ENCODE measurements at places on chromosomes 7 and 10.

GRCh38 chr7:102897211-102897631, 15.6 kb upstream of the LRRC17 start:
- DNase-seq, result no peak

- DNase-seq, result no peak
Observed at GRCh38 chr10:122404576-122404975, 30.1 kb downstream of the PLEKHA1 start.

DNA sequence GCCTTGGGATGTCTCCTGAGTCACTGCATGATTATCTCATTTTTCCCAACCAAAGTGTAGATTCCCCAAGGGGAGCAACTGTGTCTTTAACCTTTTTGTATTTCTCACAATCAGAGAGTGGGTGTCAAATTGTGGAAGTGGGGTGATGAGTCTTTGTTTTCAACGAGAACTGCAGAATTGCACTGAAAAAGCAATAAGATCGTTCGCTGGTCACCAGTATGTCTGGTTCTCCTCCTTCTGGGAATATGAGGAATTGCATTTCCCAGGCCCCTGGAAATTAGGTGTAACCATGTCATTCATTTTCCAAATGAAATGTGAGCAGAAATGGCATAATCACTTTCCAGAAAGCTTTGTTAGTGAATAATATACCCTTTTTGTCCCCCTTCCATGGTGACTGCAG, 326.9 kb downstream of the GPAM start:
- no peak for DNase-seq

- no peak for DNase-seq
Observed at GRCh38 chr10:44398271-44398670, 13.4 kb upstream of the CXCL12 start.

- DNase-seq, result no peak
Observed at GRCh38 chr7:87083865-87084519, 24.5 kb upstream of the ELAPOR2 start.

DNA sequence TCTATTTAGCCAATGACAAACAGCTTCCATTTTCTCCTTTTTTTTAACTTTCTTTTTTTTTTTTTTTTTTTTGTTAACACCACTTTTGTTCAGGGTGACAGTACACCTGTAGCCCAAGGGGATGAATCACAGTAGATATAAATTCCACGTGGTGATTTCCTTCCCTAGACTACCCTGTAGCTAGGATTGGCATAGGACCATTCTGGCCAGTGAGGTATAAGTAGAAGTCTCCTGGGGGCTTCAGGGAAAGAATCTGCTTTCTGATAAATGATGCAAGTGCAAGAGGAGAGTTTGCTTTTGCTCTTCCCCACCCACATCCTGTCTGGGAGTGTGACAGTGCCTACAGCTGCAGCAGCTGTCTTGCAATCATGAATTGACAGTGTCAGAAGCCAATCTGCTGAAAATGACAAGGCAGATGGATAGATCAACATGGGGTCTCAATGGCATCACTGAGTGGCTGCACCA, 63.2 kb upstream of the TOMM7 start:
- no peak for DNase-seq

DNA sequence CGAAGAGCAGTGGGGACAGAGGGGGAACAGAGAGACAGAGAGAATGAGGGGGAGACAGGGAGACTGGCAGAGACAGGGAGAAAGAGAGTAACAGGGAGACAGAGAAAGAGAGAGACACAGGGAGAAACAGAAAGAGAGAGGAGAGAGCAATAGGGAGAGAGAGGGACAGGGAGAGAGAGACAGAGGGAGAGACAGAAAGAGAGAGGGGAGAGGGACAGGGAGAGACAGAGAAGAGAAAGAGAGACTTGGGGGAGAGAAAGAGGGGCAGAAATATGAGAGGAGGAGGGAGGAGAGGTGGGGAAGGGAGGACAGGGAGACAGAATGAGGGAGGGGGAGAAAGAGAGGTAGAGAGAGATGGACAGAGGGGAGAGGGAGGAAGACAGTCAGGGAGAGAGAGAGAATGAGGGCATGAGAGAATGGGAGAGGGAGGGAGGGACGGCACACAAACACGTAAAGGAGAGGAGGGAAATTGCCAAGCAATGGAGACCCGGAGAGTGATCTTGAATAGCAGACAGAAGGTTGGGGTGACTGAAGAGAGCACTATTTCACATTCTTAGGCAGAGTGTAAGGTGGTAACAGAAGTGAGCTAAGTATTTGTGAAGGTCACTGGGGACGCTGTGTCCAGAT, 33.3 kb upstream of the KCNMA1 start:
- no peak for DNase-seq

- DNase-seq, result no peak
Observed at GRCh38 chr10:71531485-71532446, 135.0 kb downstream of the CDH23 start.

DNA sequence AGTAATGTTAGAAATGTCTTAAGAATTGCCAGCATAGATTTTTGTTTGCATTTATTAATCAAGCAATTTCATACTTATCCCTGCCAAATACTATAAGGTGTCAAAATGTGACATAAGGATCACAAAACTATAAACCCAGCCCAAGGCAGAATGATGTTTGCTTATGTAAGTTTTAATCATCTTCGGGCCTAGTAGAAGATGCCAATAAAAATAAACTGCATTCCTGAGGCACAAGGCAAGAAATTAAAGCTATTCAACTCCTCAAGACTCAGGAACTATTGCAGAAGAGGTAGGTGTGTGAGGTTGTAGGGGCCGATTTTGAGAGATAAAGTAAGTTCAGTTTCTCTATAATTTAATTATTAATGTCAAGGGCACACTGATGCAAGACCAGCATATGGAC, 189.4 kb upstream of the AHR start:
- no peak for DNase-seq

DNA sequence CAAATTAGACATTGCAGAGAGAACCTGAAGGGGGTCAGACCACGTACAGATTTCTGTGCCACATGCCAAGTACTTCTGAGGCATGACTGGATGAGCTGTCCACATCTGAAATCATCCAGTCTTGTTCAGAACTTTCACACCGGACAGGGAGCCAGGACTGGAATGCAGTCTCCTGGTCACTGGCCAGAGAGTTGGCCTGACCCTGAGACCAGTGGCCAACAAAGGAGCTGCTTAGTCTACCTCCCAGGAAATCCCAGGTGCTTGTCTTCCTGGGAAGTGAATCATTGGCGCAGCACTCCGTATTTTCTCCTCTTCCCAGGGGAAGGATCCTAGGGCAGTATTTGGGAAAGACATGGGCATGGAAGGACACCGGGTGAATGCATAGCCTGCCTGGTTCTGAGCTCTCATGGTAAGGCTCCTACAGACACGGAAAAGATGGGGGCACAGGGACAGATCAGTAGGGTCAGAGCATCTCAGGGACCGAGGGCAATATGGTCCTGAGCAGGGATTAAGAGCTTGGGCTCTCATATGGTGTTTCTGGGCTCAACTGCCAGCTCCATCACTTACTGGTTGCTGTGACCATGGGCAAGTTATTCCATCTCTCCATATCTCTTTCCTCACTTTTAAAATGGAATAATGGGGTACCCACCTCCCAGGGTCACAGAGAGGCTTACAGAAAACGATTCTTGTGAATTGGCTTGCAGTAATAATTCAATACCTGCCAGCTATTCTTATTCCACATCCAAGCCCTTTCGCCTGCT, 1.3 kb upstream of the SCD start:
- no peak for DNase-seq

DNA sequence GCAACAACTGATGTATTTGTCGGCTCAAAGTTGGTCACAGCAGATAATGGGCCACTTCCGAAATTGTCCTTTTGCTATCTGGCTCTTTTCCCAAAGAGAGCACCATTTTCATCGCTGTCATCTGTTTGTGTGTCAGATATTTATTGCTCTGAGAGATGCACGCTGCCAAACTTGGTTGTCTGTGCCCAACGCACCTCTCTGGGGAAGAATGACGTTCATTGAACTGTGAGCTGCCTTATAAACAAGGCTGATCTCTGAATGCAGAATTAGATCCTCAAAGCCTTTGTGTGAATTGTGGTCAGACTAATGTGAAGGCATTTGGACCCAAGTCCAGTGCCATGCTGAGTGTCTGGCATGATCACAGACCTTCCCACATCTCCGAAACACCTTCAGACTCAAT, 174.7 kb upstream of the LYZL1 start:
- no peak for DNase-seq

GRCh38 chr10:3740157-3740871, 44.7 kb downstream of the KLF6 start:
- no peak for DNase-seq

GRCh38 chr7:157662981-157663716, 326.3 kb downstream of the DNAJB6 start:
- no peak for DNase-seq

- no peak for DNase-seq
Observed at GRCh38 chr7:44460325-44460724, 30.1 kb downstream of the NUDCD3 start.

- no peak for DNase-seq
Observed at GRCh38 chr10:129233351-129234148, 233.5 kb upstream of the MGMT start.

DNA sequence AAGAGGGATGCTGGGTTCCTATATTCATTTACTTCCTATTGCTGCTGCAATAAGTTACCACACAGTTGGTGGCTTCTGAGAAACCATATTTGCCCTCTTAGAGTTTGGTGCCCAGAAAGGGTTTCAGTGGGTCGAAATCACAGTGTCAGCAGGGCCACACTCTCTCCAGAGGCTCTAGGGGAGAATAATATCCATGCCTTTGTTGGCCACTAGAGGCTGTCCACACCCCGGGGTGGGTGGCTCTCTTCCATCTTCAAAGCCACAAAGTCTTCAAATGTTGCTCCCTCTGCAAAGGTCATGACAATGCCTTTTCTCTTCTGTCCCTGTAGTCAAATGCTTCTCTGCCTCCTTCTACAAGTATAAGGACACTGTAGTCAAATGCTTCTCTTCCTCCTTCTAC, 989.4 kb downstream of the CCSER2 start:
- DNase-seq, result no peak

DNA sequence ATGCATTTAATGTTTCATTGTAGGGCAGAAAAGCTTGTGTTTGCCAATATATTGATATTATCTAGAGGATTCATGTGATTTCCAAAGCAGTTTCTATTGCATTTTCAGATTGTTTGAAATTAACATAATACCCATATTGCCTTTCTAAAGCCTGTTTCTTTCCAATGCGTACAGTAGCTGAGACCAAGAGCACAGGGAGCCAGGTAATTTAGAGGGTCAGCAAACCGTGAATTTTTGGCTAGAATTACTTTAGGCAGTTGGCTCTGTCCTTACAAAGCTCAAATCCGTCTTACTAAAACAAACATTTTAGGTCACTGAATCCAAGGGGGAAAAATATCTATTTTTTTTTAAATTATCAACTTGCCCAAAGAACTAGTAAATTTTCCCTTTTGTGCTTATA, 604.9 kb upstream of the ADARB2 start:
- no peak for DNase-seq

GRCh38 chr10:77041636-77042258, 595.9 kb downstream of the KCNMA1 start:
- peak; percentile 10 for DNase-seq

DNA sequence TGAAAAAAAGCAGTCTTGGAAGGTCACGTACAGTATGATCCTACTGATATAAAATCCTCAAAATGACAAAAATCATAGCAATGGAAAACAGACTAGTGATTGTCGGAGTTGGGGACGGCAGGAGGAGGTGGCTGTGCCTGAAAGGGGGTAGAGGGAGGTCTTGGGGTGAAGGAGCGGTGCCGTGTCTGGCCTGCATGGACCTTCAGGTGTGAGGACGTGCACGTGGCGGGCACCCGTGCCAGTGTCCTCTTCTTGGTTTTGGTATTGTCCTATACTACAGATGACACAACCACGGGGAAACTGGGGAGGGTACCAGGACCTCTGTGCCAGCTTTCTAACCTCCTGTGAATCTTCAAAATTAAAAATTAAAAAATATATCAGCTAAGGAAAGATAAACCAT, 73.0 kb downstream of the COBL start:
- no peak for DNase-seq

- DNase-seq, result no peak
Observed at GRCh38 chr7:879093-879492, 2.7 kb downstream of the GET4 start.

Data from mucosa of descending colon (tissue), 3 donors.